ENCODE measurements at places on chromosomes 7 and 10.
A peak's percentile ranks its signal among the peaks of the same experiment; 100 is the strongest.

GRCh38 chr10:82331716-82332115, 456.7 kb downstream of the NRG3 start:
- no peak for DNase-seq

DNA sequence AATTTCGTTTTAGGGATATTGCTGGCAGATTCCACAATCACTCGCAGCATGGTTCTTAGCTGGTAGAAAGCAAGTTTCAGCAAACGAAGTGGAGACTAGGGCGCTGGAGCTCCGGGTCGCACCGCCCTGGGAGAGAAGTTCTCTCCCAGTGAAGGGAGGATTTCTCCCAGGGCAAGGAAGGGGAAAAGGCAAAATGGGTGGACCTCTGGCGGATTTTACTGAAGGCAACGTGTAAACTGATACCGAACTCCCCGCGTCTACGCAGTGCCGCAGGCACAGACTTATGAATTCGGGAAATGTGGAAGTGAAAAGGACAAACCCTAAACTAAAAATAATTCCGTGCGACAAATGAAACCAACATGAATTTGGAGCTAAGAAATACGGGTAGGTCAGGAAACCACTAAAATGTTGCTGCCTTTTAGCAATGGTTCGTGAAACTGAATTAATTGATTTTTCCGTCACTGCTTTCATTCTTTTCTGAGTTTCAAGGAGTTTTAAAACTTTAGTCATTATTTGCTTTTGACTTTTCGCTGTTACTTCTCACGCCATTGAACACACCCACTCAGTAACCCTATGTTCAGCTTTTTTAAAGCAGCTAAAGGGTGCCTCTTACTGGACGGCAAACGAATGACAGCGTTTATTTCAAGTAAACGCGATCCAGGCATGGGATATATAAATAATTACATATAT, at the start of gene MYOF:
Gene MYOF (minus strand): TSS at position 190 of the 690 bp plus-strand sequence. CDS start 140 bp downstream, at position 50.
- peak; percentile 67 for DNase-seq

- DNase-seq: no peak
These were observed 3.7 kb downstream of the ZNF398 start for GRCh38 chr7:149150981-149151380.

GRCh38 chr10:2342206-2342605, 604.9 kb upstream of the ADARB2 start:
- DNase-seq: no peak

GRCh38 chr10:5434017-5434753, 21.8 kb downstream of the NET1 start:
- peak; percentile 53 for DNase-seq

DNA sequence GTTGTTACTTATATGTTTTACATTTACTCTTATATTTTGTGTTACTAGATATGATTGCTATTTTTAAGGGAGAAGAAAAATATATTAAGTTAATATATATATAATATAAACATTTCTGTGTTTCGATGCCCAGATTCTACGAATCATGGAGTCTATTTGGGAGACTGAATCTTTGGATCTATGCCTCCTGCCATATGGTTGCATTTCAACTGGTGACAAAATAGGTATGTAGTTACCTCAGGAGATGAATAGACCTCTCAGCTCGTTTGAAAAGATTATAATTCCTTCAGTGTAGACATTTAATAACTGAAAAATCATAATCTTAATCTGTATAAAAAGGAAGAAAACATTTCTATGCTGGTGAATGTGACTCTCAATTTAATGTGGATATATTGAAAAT, 16.9 kb downstream of the PIK3CG start:
- DNase-seq: no peak

DNA sequence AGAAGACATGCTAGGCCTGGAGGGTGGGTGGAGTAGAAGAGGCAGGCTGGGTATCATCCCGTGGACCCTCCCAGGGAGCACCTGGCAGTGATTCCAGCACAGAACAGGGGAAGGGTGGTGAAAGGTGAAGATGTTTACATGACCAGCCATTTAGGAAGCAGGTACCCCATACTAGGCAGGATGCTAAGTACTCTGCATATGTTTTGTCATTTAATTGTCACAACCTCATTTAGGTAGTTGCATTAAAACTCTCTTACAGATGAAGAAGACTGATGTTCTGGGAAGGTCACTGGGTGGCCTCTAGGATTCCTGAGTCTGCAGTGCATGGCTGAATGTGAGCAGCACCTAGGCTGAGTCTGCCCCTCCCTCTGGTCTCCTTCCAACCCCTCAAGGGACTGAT, 15.2 kb downstream of the ITPRIP start:
- DNase-seq: no peak

DNA sequence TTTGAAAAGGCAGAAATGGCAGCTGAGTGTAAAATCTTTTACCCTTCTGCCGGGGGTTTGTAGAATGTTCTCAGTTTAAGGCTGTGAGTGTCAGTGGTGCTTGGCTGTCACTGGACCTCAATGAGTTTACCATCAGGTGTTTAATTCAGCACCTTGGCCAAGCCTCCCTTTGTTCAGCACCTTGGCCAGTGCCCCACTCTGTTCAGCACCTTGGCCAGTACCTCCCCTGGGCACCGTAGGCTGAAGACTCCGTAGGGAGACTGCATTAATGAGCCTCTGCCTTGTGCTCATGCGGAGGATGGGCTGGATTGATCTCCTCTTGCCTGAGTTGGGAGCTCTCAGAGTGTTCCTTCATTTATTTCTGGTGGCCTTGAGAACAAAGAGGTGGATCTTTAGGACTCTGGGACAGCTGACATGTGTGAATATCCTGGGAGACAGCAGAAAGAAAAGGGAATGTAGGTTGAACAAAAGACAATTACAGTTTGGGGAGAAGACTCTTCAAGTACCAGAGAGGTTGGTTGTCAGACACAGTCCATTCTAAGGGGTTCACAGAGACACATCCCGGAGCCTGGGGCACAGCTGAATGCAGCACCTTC, 1.6 kb downstream of the FAM24A start:
- DNase-seq: no peak

Data from fibroblast of skin of left biceps (primary cell).